Activated CD4-positive, alpha-beta T cell treated with anti-CD3 and anti-CD28 coated beads for 36 hours (primary cell): ENCODE measurements at places on chromosomes 12 and 14.

GRCh38 chr12:106729611-106730010 lies 44.9 kb upstream of the RIC8B start:
- no peak for DNase-seq

- DNase-seq = no peak
Observed at GRCh38 chr12:113021500-113021899, 35.0 kb upstream of the DTX1 start.

DNA sequence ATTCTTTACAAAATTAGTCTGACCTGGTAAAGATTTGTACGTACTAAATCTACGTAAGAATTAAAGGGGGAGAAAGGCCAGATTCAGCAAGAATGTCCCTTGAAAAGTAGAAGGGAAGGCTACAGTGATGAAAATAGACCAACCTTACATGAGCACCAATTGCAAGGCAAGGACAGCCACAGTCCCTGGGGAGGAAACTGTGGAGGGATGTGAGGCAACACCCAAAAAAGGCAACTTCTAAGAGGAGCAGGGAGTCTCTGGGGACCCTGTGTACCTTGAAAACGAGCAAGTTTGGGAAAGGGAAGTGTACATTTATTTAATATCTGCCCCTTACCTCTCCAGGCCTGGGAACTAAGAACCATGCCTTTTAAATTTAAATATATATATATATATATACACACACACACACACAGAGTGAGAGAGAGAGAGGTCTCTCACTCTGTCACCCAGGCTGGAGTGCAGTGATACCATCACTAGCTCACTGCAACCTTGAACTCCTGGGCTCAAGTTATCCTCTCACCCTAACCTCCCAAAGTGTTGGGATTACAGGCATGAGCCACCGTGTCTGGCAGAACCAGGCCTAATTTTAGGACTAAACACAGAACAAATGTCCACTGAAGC lies 56.4 kb downstream of the TMCC3 start:
- DNase-seq = no peak

DNA sequence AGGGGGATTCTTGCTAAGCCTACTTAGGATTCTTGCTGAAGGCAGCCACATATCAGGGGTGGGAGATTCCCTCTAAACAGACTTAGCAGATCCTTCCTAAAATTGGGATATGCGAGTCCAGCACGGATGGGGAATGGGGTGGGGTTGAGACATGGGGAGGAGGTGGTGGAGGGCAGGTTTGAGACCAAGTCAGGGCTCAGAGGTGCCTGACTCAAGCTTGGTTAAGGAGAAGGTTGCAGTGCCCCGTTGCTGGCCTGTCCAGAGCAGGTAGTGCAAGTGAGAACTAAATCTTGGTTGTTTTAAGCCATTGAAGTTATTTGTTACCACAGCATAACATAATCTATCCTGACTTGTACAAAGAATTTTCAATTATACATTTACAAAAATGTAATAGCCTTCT lies 359.7 kb downstream of the AACS start:
- DNase-seq = no peak

DNA sequence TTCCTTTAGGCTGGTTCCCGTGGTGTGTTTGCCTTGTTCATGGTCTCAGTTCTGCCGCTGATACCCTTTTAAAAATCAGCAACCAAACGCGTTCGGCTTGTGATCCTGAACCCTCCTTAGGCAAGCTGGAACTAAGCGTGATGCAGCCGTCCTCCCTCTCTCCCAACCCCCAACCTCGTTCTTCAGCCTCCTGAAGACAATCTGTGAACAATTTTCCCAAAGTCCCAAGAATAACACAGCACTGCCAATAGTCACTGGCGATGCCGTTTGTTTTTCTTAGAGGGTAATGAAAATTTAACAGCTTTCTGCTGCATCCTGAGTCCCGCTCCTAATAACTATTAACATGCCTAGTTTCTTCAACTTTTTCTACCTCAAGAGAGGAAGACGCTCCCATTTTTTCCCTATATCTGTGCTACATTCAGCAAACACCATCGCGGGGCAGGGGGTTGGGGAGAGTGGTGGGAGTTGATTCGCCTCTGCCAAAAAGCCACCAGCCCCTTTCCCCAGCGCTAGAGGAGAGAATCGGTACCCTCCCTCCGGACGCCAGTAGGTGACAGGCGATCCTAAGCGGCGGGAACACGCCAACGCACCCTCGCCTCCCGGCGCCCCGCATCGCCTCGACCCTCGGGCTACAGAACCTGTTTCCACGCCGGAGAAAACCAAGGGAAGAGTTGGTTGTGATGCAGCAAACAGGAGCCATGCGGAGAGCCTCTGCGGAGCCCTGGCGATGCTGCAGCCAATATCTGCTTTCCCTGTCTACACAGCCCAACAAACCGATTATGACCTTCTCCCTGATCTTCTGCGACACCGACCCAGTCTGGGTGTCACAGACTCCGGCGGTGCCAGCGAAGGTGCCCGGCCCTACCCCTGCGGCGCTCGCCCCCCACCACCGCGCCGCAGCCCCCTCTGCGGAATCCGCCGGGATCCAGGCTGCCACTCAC lies 752 bp downstream of the PRICKLE1 start:
- peak; percentile 41 for DNase-seq

DNA sequence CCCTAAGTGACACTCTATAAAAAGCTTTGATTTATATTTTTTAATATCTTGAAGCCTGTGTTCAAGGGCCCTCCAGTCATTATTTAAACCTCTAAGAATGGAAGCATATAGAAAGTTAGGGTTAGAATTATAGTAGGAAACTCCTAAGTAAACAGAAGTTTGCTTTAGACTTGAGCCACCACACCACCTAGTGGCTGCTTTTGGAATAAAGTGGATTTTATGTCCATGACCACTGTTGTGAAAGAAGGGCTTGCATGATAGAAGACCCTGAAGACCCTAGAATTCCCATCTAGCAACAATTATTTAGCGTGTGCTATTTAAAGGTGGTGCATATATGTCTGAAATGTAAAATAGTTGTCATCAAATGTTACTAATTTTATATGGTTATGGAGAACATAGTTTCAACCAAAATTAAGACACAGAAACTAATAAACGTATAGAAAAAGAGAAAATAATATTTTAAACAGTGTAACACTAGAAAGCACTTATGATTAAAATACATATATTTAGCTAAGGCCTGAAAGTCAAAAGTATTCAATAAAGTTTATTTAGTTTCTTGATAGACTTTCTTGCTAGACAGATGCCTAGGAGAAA lies 21.3 kb downstream of the LRRIQ1 start:
- DNase-seq = peak; percentile 40

GRCh38 chr12:122228092-122228491 lies 2.2 kb upstream of the DIABLO start:
- DNase-seq = no peak

- DNase-seq = no peak
Observed at GRCh38 chr14:49972131-49972671, 79.3 kb downstream of the ARF6 start.

DNA sequence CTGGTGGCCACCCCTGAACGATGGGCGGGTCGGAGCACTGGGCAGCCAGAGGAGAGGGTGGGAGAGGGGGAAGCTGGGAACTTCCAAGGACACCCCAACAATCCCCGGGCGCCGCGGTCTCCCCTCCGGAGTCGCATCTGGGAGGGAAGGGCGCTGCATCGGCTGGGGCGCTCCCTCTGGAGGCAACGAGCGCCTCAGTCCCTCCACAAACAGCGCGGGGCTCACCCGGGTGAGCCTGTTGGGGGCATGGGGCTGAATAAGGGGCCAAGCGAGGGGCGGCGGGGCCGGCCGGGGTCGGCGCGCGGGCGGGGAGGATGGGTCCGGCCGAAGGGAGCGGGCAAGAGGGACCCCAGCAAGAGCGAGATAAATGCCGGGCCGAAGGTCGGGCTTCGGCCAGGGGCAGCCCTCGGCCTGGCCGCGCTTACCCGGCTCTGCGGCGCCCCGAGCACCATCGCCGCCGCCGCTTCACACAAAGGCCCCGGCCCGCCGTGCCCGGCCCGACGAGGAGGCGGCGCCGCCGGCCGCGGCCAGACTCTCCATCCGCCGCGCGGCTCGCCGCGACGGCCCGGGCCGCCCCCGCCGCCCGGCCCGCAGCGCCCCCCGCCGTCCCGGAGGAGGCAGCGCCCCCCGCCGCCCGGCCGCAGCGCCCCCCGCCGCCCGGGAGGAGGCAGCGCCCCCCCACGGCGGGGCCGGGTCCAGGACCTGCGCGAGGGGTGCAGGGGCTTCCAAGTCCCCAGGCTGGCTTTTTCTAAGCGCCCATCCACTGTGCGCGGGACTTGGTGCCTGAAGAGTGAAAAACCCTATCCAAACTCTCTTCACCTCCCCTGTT lies at the start of gene ZBTB39:
TSS of gene ZBTB39 (minus strand) at position 567 of the 829 bp plus-strand sequence. CDS start 1,629 bp downstream, outside the sequence.
- peak; percentile 80 for DNase-seq

DNA sequence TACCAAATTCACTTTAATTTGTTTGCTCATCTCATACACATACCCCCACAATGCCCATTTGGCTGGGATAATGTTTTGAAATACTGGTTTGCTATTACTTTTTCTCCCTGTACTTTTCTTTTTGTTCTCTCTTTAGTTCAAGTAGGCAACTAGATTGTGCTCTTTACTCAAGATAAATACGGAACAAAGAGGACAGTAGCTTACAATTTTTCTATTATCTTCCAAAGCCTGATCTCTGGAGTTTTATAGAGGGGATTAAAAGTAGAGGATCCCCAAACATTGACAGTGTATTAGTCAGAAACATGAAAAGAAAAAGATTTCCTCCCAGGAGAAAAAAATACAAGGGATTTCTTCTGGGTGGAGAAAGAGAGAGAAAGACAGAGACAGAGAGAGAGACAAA lies 102.1 kb upstream of the FSCB start:
- no peak for DNase-seq

DNA sequence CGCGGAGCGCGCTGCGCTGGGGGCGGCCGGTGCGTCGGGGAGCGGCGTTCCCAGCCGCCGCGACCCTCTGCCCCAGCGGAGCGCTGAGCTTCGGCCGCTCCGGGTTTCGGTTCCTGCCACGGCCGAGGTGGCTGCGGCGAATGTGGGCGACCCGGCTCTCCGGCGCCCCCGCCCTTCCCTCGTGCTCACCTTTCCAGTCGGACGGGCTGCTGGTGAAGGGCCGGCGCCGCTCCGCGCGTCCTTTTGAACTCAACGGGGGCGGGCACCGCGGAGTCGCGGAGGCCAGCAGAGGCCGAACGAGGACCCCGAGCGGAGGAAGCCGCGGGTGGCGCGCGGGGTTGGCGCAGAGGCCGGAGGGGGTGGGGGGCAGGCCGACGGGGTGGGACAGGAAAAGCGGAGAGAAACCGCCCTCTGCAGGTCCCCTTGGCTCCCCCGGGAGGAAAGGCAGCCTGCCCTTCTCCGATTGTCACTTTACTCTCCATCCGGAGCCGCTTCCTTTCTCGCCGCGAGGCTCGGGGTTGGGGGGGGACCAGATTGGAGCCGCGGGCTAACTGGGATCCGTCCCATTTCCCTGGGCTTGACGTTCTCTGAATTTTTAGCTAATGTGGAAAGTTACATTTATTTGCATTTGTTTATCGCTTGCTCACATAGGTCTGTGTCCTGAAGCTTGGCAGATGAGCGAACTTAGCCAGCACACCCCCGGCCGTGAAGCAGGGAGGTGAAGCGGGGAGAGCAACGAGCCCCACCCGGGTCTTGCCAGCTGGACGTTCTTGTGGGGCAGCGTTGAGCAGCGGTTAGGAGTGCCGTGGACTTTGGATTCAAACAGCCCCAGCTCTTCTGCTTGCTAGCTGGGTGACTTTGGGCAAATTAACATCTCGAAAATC lies at the start of gene SMAGP:
TSS of gene SMAGP (minus strand) at position 349 of the 884 bp plus-strand sequence. CDS start 1,137 bp downstream, outside the sequence.
- DNase-seq = peak; percentile 57

DNA sequence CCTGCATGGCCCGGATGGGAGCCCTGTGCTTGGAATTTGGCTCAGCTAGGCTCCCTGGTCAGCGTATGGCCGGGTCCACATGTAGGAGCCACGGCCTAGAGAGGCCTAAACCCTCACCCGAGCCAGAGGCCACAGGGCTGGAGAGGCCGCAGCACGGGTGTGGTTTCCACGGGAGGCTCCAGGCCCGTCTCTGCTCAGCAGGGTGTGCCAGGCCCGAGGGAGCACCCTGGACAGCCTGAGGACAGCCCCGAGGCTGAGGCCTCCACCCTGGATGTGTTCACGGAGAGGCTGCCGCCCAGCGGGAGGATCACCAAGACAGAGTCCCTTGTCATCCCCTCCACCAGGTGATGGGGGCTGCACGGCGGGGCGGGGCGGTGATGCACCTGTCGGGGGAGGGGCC lies 17.6 kb upstream of the TEX22 start:
- DNase-seq = no peak

- DNase-seq = no peak
Observed at GRCh38 chr12:57150400-57151000, 3.1 kb upstream of the LRP1-AS start.

GRCh38 chr14:53950031-53950793 lies 6.4 kb downstream of the BMP4 start:
- DNase-seq = no peak

- DNase-seq = no peak
Observed at GRCh38 chr12:68106660-68107059, 52.9 kb downstream of the IFNG start.

GRCh38 chr14:58977366-58977765 lies 211.1 kb upstream of the DAAM1 start:
- DNase-seq = no peak

- DNase-seq = no peak
Observed at GRCh38 chr14:54610051-54610977, 43.4 kb downstream of the SAMD4A start.

DNA sequence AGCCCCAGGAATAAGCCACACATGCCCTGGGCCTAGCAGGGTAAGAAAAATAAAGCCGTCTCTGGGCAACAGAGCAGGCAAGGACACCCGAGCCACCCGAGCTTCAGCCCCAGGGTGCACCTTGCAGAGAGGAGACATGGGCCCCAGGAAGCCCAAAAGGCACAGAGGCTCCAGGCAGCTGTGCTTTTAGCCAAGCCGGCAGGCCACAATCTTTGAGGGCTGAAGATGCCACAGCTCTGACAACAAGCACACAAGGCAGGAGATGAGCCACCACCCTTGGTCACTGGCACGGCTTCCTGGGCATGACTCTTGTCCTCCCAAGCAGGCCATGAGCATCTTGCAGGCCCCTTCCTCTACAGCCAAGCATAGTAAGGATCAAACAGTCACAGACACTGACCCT lies 86.3 kb downstream of the ITPK1 start:
- no peak for DNase-seq

DNA sequence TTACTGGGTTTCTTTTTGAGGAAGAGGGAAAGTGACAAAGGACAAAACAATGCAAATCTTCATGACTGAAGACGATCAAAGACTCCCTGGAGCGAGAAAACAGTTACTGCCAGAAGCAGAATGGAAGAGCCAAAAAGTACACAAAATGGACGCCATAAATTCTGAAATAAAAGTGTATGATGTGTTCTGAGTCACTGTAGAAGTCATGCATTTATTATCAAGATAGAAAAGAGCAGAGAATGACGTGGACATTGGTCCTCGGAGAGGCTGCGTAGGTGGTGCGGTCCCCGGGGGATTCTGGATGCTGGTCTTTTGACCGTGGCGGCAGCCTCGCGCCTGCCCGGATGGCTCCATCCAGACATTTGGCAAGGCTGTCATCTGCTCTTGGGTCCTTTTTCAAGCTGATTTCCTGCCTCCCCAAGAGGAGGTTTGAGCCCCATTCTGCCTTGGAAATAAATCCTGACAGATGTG lies 52.8 kb downstream of the C14orf132 start:
- DNase-seq = no peak

- no peak for DNase-seq
Observed at GRCh38 chr12:102197789-102198188, at the start of gene PMCH. Gene PMCH (minus strand): TSS chr12:102197833. CDS start chr12:102197770, 63 bp downstream.

GRCh38 chr12:60096727-60097126 lies 500.9 kb downstream of the SLC16A7 start:
- no peak for DNase-seq
